ENCODE measurements at places on chromosomes 3 and 15.

GRCh38 chr3:63532521-63532920 is 120.0 kb upstream of the SNTN start:
- DNase-seq, result no peak

- DNase-seq, result no peak
These were observed 1121.4 kb upstream of the ALCAM start for GRCh38 chr3:104245261-104245660.

DNA sequence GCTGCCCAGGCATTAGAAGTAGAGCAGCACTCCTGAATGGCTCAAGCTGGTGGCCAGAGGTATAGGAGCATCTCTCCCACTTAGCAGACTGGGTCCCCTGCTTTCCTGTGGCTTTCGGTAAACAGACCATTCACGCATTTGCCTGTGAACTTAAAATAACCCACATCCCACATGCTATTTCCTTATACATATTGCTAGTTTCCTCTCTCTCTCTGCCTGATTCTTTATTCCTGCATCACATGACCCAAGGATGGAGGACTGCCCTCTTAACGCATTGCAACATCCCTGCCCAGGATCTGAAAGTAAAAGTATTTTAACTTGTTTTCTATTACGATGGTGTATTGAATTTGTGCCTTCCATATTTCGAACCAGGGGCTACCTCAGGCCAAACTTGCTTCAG is 43.4 kb upstream of the NLGN1 start:
- DNase-seq, result no peak

DNA sequence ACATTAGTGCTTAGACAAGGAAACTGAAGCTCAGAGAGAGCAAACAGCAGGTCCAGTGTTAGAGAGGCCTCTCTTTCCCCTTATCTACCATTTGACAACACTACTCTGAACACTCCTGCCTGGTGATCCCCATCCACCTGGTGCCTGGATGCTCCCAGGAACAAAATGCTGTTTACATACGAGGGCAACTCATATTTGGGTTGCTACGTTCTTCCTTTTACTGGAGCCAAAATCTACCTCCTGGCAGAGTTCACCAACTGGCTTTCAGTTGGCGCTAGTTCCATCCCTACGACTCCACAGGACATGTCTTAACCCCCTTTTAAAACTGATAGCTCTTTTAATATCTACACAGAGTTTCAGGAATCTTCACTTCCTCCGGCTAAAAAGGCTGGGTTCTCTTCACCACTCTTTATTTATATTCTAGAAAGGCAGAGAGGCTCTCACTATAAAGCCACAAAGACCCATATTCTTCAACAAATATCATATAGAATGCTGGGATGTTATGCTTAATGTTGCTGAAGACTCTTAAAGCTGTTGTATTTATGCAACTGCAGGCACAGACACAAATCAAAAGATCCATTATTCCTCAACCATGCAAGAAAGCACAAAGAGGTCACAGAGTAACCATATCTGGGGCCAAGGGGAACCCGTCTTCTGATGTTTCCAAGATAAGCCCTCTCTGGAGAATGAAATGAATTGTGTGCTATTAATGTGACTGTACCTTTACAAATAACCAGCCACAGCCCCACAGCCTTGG is 47.9 kb downstream of the CCNB2 start:
- DNase-seq, result no peak

DNA sequence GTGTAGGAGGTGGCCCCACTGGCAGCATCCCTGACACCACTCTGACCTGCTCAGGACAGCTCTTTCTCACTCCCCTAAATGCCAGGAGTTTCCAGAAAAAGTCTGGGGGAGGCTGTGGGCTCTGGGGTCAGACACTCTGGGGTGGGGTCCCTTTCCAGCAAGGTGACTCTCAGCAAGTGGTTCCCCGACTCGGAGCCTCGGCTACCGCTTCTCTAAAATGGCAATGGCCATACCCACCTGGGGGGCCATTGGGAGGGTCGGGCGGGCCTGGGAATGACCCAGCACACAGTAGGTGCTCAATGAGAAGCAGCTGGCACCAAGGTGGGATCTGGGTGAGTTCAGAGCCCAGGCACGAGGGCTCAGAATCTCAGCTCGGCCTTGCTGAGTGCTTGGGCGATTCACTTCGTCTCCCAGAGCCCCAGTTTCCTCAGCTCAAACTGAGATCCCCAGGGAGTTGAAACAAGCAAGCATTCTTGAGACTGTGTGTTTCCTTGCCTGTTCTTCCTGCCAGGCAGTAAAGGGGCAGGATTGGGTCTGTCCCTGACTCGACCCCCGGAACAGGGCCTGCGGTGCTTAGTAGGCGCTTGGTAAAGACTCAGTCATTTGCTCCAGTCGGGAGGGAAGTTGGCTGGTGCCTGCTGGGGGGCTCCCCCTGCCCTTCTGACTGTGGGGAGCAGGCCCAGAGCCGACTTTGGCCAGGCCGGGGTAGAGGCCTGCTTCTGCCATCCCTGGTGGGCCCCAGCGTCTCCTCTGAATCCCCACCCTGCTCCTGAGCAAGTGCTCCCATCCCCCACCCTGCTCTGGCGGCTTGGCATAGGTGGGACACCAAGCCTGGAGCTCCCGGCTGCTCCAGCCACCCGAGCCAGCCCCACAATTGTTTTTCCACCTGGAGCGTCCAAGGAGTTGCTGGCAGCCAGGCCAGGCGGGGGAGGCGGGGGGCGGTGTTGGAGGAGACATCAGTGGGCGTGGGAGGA is 32.9 kb upstream of the FBLN2 start:
- DNase-seq, result no peak

- DNase-seq, result no peak
These were observed 21.4 kb downstream of the ACKR2 start for GRCh38 chr3:42830437-42831320.

GRCh38 chr3:154779571-154779970 is 300.5 kb upstream of the MME start:
- no peak for DNase-seq

GRCh38 chr3:53551324-53551723 is 56.9 kb downstream of the CACNA1D start:
- no peak for DNase-seq
